ENCODE measurements at places on chromosomes 3 and 15. TPM values are rescaled to one million over a fixed set of nuclear protein-coding genes. Genes with fewer than 3 reads are reported as not detected.

FSIP1 gene
- total RNA-seq = 0.21 TPM

CSPG5 gene
- total RNA-seq = 0.17 TPM

SCN11A gene
- total RNA-seq = 0.05 TPM

SCAANT1 gene
- not detected for total RNA-seq

EPHB1 gene
- total RNA-seq = not detected

SH2D7 gene
- total RNA-seq = not detected

IREB2 gene
- 51.7 TPM for total RNA-seq

CYP8B1 gene
- not detected for total RNA-seq

CHRD gene
- total RNA-seq = not detected

GABRR3 gene
- not detected for total RNA-seq

TEX9 gene
- total RNA-seq = 1.1 TPM

RBMS3 gene
- 1.1 TPM for total RNA-seq

CPLX3 gene
- total RNA-seq = not detected

GREM1 gene
- total RNA-seq = not detected

PRSS50 gene
- total RNA-seq = not detected

FGD5 gene
- total RNA-seq = not detected

CCR8 gene
- not detected for total RNA-seq

COMMD2 gene
- total RNA-seq = 27.3 TPM

EEF1AKMT4 gene
- 2.7 TPM for total RNA-seq

BSN gene
- total RNA-seq = 0.20 TPM

SLC28A2 gene
- total RNA-seq = not detected

EPB42 gene
- not detected for total RNA-seq

SI gene
- not detected for total RNA-seq

EAF2 gene
- 9.3 TPM for total RNA-seq

CEP19 gene
- total RNA-seq = 3.1 TPM

INO80 gene
- 14.0 TPM for total RNA-seq

OTOL1 gene
- not detected for total RNA-seq

TM4SF18 gene
- not detected for total RNA-seq

SLC24A5 gene
- total RNA-seq = not detected

CEMIP gene
- not detected for total RNA-seq

SCG5 gene
- total RNA-seq = 0.94 TPM

DHFR2 gene
- total RNA-seq = 4.5 TPM

SENP5 gene
- 24.4 TPM for total RNA-seq

RBPMS2 gene
- not detected for total RNA-seq

GCNT3 gene
- not detected for total RNA-seq

DMXL2 gene
- total RNA-seq = 10.0 TPM

RETNLB gene
- not detected for total RNA-seq

CYP19A1 gene
- total RNA-seq = not detected

ARNT2 gene
- not detected for total RNA-seq

EIF4E3 gene
- 26.2 TPM for total RNA-seq

KY gene
- total RNA-seq = not detected

SLC9C1 gene
- not detected for total RNA-seq

MESP1 gene
- total RNA-seq = 6.6 TPM

C3orf20 gene
- total RNA-seq = 0.17 TPM

TMEM207 gene
- total RNA-seq = not detected

HCN4 gene
- total RNA-seq = not detected

ANKRD63 gene
- total RNA-seq = not detected

ACKR2 gene
- total RNA-seq = 0.42 TPM

ELL3 gene
- total RNA-seq = 1.0 TPM

TGFBR2 gene
- 58.1 TPM for total RNA-seq
